ENCODE measurements at places on chromosomes 7 and 10.
A peak's percentile ranks its signal among the peaks of the same experiment; 100 is the strongest.

- no peak for DNase-seq
These were observed 32.1 kb downstream of the PLCE1 start for GRCh38 chr10:94025806-94026205.

- no peak for DNase-seq
These were observed 13.2 kb downstream of the ITGB8 start for GRCh38 chr7:20343941-20344340.

GRCh38 chr10:31618541-31619291 is 299.7 kb downstream of the ZEB1 start:
- DNase-seq = no peak

DNA sequence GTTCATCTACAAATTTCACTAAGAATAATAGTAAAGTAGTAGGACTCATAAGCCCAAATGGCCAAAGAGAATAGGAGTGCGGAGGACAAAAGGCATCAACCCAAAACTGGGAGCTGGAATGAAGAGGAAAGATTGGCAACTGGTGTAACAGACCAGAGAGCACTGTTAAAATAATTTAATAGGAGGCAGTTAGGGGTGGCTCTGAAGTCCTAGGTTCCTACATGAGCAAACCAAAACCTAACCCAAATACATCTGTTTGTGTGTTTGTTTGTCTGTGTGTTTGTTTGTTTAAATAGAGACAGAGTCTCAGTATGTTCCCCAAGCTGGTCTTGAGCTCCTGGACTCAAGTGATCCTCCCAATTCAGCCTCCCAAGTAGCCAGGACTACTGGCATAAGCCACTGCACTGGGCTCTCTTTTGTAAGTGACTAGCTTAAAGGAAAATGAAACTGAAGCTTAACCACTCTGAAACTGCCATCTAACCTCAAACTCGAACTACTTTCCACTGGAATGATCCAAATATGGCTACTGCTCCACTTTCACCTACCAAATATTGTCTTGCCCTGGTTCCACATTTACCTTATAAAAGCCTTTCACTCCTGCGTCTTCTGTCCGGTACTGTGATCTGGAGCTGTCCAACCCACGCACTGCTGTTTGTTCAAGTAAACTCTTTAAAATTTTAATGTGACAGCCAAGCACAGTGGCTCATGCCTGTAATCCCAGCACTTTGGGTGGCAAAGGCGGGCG is 94.9 kb downstream of the AKR1D1 start:
- DNase-seq = no peak

DNA sequence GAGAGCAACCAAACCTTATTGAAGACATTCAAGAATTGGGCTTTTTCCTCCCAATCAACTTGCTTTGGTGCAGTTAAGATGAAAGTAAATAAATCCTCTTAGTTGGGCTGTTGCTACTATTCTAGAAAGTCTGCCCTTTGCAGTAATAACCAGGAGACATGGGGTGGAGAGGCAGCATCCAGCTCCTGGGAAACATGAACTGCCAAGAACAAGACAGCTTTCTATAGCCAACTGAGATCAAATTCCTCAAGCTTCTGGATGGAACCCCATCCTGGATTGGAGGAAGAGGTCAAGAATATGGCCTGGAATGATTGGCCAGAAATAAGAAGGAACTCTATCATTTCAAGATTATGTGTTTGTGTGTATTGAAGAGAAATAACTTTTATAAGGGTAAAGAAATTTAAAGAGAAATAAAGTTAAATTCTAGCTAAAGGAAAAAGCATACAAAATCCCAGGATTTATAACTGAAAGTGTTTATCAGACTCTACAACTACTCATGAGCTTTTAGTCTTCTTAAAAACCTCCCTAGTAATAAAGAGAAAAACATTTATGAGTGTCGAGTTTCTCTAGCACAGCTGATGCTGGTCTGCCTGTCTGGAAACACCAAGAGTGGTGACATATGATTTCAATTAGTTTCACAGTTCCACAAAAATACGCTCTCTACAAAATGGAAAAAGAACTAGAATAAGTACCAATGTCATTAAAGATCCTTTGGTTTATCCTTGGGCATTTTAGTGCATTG is 70.1 kb upstream of the COL1A2 start:
- DNase-seq = no peak

DNA sequence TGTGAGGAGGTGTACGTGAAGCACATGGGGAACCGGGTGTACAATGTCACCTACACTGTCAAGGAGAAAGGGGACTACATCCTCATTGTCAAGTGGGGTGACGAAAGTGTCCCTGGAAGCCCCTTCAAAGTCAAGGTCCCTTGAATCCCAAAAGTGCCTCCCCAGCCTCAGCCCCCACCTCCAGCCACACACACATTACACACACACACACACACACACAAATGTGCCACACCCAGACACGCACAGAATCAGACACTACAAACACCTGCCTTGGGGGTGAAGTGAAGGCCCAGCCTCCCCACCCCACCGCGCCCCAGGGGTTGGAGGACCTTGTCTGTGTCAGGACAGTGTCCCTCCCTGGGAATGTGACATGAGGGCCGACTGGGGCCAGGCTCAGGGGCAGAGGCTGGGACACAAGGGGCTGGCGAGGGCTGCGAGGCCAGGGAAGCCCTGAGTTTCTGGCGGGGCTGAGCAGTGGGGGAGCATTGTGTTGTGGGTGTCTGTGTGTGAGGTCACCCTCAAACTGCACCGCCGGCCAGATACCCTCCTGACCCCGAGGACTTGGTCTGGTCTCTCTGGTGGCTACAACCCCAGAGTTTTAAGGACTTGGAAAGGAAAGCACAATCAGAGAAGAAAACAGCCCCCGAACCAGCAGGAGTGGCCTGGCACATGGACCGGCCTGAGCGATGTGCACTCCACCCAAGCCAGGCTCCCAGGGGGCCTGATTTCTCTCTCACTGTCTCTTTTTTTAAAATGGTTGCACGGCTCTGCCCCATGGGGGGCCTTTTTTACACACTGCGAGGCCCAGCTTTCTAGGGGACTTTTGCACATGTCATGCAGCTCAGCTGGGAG is 4.0 kb upstream of the ATP6V1F start:
- DNase-seq = no peak

DNA sequence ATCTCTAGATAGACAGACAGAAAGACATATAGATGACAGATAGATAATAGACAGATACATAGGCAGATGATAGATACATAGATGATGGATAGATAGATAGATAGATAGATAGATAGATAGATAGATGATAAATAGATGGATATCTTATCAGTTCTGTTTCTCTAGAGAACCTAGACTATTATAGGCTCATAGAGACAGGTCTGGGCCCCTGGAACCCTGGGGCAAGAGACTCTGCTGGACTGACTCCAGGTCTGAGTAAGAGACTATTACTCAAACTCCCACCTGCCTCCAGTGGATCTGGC is 58.3 kb downstream of the FRMPD2 start:
- DNase-seq = no peak

- no peak for DNase-seq
These were observed 12.2 kb upstream of the REPIN1 start for GRCh38 chr7:150356265-150356897.

DNA sequence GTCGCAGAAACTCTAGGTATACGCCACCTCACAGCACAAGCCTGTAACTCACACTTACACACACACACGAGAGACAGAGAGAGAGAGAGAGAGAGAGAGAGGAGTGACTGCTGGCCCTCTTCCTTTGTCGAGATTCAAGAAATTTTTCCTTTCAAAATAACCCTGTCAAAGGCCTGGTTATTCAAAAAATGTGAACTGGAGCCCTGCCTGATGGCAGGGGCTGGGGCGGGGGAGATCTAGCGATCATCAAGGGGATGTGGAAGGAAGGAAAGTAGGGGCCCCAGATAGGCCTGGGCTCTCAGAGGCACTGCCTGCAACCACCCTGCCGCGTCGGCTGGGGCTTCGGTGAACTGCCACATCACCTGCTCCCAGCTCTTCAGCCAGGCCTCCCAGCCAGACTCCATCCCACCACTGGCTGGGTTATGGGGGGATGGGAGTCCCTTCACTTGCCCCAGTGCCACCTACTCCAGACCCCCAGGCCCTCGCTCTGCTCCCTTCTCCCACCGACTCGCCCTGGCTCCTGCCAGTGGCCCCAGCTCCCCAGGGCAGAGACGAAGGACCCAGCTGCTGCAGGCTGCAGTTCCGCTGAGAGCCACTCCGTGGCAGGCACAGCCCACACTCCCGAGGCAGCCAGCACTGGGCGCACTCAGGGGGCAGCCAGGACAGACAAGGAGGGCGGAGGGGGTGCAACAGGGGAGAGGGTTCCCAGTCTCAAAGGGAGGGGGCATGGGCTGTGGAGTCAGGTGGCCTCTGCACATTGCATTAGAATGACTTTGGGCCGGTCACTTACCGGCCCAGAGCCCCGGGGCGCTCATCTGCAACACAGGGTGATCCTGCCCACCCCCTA is 15.3 kb downstream of the KCNH2 start:
- DNase-seq = peak; percentile 18

DNA sequence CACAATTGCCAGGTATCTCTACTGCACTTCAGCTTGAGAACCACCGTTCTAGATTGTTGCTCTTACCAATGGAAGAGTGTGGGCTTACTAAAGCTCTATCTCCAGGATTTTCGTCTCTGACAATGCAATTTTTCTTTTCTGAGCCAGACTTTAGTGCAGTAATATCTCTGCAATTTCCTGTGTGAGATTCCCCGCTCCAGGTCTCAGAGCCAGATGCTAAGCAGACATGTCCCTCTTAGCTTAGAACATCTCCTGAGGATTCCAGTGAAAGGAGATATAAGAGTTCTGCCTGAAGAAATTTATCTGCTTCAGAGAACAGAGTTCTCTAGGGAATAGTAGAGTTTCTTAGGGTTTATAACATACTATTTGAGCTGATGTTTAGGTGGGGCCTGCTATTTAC is 82.0 kb downstream of the SND1 start:
- no peak for DNase-seq

- no peak for DNase-seq
These were observed 15.7 kb downstream of the PKD1L1 start for GRCh38 chr7:47932466-47933037.

GRCh38 chr7:151150388-151150787 is 17.1 kb downstream of the GBX1 start:
- no peak for DNase-seq

GRCh38 chr10:114019226-114019625 is 24.4 kb upstream of the ADRB1 start:
- DNase-seq = no peak

- no peak for DNase-seq
These were observed 426.4 kb downstream of the ACTR3B start for GRCh38 chr7:153185936-153186335.

- DNase-seq = no peak
These were observed 50.1 kb upstream of the CRTAC1 start for GRCh38 chr10:98080494-98080893.

- DNase-seq = no peak
These were observed at the start of gene NKX6-2 for GRCh38 chr10:132785723-132786475. Gene NKX6-2 (minus strand): TSS chr10:132786147. CDS start chr10:132785948, 199 bp downstream.

- DNase-seq = no peak
These were observed 227.9 kb upstream of the PRSS58 start for GRCh38 chr7:142485617-142486226.

GRCh38 chr10:119654540-119654939 is 3.4 kb downstream of the BAG3 start:
- DNase-seq = no peak

DNA sequence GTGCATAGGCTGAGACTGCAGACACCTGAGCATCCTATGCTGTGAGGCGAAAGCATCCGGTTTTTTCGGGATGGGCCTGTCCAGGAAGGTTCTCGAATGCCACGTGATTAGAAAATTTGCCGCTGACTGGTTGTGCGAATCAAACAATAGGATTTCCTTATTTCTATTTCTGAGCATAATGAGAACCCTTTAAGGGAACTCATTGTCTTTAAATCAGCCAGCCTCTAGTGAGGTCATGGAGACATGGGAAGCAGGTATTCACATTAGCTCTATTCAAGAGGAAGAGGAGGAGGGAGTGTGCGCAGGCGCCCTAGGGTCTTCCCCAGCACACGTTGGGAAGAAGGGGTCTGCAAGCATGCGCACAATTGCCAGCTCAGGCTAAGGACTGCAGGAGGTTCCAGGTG is 5.6 kb downstream of the GIMAP1 start:
- no peak for DNase-seq

DNA sequence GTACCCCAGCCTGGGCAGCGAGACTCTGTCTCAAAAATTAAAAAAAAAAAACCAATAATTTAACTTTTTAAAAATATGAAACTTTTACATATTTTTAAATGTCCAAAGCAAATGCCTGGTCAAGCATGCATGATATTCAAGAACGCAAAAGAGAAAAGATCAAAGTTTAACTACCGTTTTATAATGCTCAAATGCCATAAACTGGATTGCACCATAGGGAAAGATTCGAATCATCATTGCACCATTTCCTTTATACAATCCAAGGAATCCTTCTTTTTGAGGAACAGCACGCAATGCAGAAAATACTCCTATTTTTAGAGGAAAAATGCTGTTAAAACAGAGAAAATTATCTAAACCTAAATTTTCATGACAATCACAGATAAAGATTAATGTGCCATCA is 20.9 kb downstream of the SLC25A16 start:
- DNase-seq = no peak

GRCh38 chr7:134480730-134481129 is 21.8 kb upstream of the AKR1B1 start:
- no peak for DNase-seq

DNA sequence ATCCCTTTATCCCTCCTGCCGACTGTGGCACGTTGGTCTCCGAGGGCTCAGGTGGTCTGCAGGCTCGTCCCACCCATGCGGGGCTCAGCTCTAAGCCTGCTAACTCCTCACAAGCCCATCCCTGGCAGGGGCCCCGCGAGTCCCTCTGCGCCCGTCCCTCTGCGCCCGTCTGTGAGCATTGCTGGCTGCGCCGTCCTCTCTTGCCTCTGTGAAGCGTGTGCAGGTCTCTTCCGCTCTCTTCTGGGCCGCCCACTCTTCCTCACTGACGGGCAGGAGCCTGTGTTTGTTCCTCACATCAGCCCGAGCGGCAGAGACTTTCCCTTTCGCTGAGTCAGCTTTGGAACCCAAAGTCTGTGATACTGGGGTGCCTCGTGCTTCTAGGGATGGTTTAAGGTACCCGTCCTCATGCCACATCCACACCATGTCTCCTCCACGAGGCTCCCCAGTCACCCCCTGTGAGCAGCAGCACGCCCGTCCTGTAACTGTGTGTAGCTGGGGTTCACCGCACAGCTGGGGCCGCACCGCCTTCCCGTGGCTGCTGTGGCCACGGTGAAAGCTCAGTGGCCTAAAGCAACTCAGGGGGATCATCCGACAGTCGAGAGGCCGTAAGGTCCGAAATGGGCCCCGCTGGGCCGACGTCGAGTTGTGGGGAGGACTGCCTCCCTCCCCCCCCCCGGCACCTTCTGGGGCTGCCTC is 35.5 kb downstream of the ADGRA1 start:
- no peak for DNase-seq

DNA sequence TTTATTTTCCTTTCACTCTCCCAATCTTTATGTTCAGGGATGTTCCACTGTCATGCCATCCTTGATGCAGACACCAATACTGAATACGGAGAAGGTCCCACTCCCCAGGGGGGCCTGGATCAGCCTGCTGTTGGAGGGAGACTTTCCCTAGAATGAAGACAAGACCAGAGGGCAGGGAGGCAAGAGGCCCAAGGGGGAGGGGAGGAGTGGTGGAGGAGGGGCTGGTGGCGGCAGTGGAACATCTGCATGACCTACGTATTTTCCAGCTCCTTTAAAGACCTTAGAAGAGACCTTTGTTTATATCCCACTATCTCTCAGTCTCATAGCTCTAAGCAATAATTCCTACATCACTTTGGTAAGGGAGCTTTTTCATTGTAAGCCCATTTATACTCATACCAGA is 183.0 kb downstream of the HECW1 start:
- no peak for DNase-seq
